ENCODE measurements at places on chromosomes 12 and 14.

GRCh38 chr14:100729982-100730381 is 3.3 kb downstream of the DLK1 start:
- no peak for DNase-seq

DNA sequence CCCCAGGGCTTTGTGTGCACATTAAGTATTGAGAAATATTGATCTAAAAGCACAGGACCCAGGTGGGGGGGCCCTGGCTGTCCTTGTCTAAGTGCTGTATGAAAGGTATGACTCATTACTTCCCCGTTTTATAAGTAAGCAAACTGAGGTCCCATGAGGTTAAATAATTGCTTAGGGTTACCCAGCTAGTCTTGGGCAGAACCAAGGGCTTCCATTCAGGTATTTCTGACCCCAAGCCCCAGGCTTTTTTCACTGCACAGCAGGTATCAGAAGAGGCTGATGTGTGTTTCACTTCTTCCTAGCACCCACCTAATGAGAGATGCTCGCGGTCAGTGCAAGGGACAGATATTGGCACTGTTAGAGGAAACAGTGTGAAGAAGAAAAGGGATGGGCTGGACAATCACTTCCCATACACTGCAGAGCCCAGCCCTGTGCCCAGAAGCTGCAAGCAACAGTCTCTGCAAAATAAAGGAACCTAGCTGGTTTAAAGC is 4.7 kb upstream of the TC2N start:
- no peak for DNase-seq

DNA sequence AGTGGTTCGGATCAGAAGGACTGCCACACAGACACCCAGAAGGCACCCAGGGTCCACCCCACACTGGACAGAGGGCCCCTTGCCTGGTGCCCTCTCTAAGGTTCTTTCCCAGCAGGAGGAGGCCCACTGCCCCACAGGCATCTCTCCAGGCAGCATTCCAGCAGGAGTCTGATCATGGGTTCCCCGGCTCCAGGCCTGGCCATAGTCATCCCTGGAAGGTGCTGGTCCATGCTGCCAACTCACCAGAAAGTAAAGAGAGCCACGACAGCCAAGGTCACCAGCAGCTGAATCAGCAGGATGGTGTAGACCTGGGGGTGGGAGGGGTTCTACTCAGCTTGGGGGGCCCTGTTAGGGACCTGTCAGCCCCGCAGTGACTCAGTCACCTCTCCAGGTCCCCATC is 6.4 kb downstream of the FAIM2 start:
- no peak for DNase-seq

- DNase-seq, result no peak
Observed at GRCh38 chr12:105539735-105540134, 209.2 kb downstream of the C12orf75 start.

DNA sequence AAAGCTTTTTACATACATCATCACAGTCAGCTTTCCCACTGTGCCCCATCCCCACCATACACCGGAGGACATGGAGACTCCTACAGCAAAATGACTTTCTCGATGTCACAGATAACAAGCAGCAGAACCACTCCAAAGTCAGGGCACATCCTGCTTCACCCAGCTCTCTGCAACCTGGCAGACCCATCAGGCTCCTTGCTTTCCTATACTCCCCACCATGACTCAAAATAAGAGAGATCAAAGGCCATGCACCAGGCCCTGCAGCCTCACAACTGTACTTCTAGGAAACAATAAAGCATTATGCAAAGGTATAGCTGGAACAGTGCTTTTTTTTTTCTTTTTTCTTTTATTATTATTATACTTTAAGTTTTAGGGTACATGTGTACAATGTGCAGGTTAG is 187.4 kb downstream of the DPF3 start:
- DNase-seq, result no peak

DNA sequence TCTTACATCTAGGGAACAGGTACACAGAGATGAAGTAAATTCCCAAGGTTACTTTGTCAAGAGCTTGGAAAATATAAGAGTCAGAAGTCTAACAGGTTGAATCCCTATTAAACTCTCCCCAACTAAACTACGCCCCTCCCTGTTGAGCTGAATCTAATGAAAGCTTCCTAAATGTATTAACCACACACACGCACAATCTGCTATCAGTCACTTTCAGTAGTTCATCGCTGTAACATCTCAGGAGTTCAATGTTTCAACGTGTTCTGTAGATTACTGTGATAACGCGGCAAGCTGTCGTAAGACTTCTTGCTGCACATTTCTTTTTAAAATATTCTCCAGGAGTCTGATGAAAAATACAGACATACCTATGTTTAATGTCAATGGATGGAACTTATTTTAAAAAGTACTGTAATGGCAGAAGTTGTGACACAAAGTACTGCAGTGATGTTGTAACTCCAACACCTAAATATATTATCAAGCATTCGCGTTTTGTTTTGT is 612 bp upstream of the SLC25A3 start:
- DNase-seq, result no peak

DNA sequence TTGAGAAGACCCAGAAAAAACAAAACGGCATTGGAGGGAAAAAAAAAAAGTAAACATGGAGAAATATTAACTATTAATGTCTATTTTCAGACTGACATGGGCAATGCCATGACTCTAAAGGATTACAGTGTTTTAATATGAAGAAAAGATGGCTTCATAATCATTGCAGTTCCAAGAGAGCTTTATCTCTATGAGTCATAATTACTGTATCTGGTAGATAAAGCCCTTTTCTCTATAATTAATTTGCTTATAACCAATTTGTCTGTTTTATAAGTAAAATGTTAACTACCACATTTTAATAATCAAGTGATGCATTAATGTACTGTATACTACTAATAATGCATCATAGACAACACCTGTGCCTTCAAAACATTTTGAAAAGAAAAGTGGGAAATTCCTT is 59.7 kb downstream of the CLIP1 start:
- DNase-seq, result no peak

GRCh38 chr14:79597566-79597965 is 613.7 kb downstream of the DIO2 start:
- no peak for DNase-seq

- DNase-seq, result peak; percentile 15
Observed at GRCh38 chr14:38290601-38291188, 34.8 kb upstream of the CLEC14A start.

GRCh38 chr12:20474016-20474415 is 105.7 kb downstream of the PDE3A start:
- DNase-seq, result no peak

- DNase-seq, result no peak
Observed at GRCh38 chr14:36518031-36518585, 1.9 kb downstream of the NKX2-1 start.

DNA sequence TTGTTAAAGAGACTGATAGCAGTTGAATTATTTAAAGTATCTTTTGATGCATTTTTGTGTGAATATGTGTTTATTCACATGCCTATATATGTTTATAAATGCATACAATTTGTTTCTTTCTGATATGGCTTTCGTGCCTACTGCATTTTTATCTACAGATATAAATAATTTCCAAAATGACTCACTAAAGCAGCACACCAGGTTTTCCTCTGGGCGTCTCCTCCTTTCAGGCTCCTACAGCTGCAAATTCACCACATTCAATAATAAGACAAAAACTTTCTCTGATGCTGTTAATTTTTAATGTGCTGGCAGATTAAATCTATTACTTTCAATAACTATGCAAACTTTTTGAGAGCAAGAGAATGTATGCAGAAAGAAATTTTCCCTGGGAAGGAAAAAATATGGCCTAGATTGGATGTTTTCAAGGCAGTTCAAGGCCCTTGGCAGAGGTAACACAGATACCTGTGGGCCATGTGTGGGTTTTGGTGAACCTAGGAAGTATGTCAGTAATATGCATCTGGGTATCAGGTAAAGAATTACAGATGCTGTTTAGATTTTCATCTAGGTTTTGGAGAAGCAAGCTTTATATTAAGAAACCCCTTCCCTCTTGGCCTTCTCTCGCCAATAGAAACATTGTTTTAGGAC is 381.8 kb downstream of the EGLN3 start:
- no peak for DNase-seq

GRCh38 chr12:60977966-60978365 is 1282.2 kb upstream of the USP15 start:
- no peak for DNase-seq

- peak; percentile 52 for DNase-seq
Observed at GRCh38 chr14:88667555-88668273, 104.9 kb downstream of the ZC3H14 start.

GRCh38 chr14:82861313-82861712 is 1327.7 kb upstream of the SEL1L start:
- DNase-seq, result no peak

DNA sequence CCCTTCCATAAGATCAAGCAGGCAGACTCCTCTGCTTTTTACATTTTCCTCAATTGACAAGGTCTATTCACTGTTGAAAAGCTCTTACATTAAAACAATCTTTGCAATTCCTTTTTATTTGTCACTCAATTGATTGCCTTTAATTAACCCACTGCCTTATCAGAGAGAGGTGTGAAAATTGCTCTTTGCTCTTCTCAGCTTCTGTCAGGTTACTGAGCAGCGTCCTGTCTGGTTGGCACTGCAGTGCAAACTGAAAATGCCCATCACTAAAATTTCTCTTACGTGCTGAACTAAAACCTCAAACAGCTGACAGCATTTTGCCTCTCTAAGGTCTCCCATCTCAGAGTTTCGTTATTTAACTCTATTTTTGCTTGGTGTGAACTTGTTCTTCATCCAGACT is 504.1 kb upstream of the ATXN7L3B start:
- DNase-seq, result no peak

- DNase-seq, result no peak
Observed at GRCh38 chr14:69600304-69600891, 11.0 kb upstream of the SUSD6 start.

DNA sequence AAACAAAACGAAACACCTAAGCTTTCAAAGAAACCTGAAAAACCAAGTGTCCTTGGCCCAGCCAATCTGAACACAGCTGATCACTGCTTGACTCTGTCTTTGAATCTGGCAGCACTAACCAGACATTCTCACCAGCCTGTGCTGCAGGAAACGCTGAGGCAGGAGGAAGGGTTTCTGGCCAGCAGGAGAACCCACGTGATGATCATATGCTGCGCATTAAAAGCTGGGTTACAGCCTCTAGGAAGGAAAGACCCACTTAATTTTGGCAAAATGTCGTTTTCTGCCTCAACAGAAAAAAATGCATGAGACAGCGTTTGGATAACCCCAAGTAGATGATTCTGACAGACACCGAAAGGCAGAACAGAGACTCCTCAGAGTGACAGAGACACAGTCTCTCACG is 9.8 kb downstream of the APPL2 start:
- DNase-seq, result no peak

- DNase-seq, result no peak
Observed at GRCh38 chr12:54463034-54463433, 10.4 kb downstream of the GTSF1 start.

- no peak for DNase-seq
Observed at GRCh38 chr12:83121897-83122622, 435.4 kb downstream of the TMTC2 start.

GRCh38 chr14:32724867-32725471 is 213.7 kb upstream of the NPAS3 start:
- DNase-seq, result no peak

DNA sequence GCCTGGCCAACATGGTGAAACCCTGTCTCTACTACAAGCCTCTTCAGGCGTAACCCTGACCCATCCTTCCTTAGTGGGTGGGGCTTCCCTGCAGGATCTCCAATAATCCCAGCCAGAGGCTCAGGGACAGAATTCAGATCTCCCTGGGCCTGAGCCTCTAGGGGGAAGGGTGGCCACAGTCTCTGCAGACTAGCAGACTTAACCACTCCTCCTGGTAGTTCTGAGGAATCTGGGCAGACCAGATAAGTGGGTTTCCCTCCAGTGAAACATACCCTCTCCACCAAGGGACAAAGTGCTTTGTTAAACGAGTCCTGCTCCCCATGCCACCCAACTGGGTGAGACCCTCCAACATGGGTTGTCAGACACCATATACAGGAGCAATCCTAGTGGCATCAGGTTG is 36.6 kb upstream of the TRIM9 start:
- DNase-seq, result no peak

DNA sequence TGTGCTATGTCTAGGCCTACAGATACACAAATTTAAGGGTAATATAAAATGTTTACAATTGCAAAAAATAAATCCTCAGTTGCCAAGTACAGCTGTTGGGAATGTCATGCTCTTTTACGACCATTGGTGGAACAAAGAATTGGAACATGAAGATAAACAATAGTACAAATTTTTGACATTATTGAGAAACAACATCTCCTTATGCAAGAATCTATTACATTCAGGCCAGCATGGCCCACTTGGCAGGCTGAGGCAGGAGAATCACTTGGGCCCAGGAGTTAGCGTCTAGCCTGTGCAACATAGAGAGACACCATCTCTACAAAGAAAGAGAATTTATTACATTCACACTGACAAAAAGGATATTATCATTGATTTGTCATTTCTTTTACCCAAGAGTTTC is 135.9 kb upstream of the NTF3 start:
- DNase-seq, result no peak

- DNase-seq, result no peak
Observed at GRCh38 chr12:43501703-43502102, 50.3 kb downstream of the ADAMTS20 start.

DNA sequence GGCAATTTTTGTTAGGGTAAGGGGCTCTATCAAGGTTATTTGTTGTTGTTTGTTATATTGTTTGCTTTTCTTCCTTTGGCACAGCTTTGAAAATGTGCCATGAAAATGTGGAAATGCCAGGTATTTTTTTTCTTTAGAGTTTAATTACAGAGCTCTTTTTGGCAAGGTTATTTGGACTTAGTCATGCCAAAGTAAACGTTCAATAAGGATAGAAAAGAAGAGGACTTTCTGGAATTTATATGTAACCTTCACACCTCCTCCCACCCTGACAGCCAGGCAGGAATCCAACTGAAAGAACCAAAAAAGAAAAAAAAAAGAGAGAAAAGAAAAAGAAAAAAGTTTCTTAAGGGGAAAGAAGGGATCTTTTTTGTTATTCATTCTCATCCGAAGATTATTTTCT is 217.8 kb downstream of the KITLG start:
- DNase-seq, result no peak

DNA sequence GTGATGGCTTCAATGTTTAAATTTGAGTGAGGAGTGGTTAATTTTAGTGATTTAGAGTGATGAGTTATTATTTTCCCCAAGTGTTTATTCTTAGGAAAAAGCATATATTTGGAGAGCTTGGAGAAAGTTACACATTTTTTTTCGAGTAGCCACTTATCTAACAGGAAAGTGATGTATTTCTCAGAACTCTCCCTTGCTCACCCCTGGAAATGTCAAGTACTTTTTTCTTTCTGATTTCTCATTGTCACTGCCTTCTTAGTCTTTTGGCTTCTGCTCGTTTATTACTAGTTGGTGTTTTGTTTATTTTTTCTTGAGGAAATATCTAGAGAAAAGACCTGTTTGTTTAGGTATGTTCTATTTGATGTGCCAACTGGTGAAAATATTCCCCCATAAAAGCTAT is 58.8 kb downstream of the AEBP2 start:
- DNase-seq, result no peak

GRCh38 chr12:23810329-23810902 is 139.1 kb downstream of the SOX5 start:
- DNase-seq, result no peak

All from RCC 7860 (cell line).